ENCODE measurements at places on chromosomes 3 and 15.

- DNase-seq: no peak
Measured at GRCh38 chr3:128549283-128550112, 56.5 kb upstream of the GATA2 start.

GRCh38 chr3:19070325-19070724 is 78.0 kb upstream of the KCNH8 start:
- DNase-seq: no peak

DNA sequence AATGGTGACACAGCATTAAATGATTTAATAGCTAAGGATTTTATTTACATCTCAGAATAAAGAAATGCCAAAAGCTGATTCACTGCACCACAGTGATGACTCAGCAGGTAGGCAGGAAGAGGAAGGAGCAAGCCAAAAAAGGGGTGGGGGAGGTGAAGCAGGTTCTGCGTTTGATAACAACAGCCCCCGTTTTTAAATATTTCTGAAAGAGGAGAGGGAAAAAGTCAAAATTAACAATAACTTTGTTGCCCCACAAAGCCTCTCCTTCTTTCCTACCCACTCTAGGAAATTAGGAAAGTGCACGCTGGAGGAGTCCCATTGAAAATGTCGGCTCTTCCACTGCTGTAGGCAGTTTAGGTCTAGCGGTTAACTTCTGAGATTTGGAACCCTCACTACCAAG is 9.9 kb upstream of the CCDC54 start:
- DNase-seq: peak; percentile 12

DNA sequence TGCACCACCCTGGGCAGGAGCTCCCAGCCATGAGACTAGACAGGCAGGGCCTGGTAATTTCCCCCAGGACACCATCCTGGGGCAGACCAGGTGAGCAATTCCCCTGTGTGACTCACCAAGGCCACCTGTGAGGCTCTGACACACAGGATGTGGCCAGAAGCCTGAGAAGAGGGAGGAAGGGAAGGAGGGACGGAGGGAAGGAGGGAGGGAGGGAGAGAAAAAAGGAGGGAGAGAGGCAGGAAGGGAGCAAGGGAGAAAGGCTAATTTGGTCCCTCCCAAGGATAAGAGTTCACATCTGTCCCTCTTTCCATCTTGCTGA is 25.9 kb downstream of the WNT7A start:
- no peak for DNase-seq

- no peak for DNase-seq
Measured at GRCh38 chr3:163327086-163327485, 1751.2 kb downstream of the SI start.

DNA sequence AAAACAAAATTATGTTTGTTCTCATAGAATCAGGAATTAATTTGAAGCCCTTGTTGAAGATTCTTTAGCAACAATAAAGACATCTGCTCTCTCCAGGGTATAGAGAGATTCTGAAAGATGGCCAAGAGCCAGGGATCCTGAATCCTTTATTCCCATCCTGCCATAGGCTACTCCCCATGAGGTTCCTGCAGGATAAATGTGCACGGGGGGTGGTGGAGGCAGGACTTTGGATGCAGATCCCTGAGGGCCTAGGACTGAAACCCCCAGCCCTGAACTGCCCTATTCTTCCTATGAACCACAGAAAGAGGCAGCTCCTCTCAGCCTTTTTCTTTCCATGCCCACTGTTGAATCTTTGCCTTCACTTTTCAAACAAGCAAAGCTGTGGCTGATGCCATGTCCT is 17.1 kb downstream of the TMEM108 start:
- DNase-seq: no peak

DNA sequence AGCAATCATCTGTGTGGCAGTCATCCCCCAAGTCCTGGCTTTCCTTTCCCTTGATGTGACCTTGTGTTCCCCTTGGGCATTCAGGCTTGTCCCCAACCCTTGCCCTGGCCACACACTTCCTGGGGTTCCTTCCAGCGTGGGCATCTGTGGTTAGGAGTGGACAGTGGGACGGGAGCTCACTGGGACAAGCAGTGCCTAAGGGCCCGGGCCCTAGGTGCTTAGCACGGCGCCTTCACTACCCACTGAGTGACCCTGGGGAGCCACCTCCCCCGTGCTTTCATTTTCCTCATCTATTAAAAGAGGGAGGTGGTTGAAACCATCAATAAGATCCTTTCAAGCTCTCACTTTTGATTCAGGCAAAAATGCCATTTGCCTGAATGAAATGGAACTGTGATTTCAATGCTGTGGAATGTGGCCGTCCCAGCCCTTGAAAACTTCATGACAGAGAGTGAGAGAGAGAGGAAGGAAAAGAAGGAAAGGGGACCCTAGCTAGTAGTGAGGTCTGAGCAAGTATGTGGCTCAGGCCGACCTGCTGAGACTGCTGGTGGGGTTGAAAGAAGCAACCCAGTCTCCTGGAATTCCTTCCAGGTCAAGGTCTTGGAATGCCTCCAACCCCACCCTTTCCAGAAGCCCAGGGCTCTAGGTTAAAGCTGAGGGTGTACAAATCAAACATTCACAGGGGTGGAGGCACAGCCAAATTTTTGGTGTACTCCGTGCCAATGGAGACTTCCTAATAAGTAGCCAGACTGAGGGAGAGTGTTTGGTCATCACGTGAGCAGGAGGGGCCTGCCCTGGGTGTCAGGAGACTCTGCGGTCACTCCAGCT is 302.9 kb downstream of the TLE3 start:
- DNase-seq: peak; percentile 12

DNA sequence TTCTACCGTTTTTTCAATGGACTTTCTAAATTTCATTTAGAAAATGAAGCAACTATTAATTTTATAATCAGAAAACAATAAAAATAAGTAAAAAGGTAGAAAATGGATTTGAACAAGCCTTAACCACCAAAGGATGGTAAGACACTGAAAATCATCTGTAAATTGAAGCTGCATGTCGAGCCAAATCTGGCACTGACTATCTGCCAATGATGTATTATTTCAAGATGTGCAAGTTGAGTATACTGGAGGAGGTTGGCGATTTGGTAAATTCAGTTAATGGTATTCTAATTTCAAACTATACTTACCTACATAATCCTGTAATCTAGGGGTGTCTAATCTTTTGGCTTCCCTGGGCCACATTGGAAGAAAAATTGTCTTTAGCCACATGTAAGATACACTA is 93.5 kb downstream of the FMN1 start:
- DNase-seq: no peak

- DNase-seq: no peak
Measured at GRCh38 chr15:60854858-60855564, 374.1 kb downstream of the RORA start.

GRCh38 chr15:65292938-65293518 is 2.8 kb upstream of the RNU5A-1 start:
- DNase-seq: no peak

DNA sequence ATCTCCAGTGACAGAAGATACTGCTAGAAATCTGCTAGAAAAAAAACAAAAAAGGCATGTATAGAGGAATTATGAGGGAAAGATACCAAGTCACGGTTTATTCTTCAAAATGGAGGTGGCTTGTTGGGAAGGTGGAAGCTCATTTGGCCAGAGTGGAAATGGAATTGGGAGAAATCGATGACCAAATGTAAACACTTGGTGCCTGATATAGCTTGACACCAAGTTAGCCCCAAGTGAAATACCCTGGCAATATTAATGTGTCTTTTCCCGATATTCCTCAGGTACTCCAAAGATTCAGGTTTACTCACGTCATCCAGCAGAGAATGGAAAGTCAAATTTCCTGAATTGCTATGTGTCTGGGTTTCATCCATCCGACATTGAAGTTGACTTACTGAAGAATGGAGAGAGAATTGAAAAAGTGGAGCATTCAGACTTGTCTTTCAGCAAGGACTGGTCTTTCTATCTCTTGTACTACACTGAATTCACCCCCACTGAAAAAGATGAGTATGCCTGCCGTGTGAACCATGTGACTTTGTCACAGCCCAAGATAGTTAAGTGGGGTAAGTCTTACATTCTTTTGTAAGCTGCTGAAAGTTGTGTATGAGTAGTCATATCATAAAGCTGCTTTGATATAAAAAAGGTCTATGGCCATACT is 4.0 kb downstream of the B2M start:
- DNase-seq: no peak

DNA sequence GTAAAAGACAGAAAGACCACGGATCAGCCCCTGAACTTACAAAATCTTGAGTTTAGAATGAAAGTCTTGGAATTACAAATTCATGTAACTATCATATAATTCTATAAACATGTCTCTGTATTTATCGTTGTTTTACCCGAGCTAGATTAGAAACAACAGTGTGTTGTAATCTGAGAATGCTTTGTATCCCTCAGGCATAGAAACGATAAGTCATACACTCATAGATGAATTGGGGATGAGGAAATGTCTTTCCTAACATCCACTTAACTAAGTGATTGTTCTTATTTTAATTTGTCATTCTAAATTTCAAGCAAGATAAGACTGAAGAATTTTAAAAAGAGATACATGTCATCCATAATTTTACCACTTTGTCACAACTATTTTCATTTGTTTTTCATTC is 165.3 kb downstream of the RYR3 start:
- no peak for DNase-seq

DNA sequence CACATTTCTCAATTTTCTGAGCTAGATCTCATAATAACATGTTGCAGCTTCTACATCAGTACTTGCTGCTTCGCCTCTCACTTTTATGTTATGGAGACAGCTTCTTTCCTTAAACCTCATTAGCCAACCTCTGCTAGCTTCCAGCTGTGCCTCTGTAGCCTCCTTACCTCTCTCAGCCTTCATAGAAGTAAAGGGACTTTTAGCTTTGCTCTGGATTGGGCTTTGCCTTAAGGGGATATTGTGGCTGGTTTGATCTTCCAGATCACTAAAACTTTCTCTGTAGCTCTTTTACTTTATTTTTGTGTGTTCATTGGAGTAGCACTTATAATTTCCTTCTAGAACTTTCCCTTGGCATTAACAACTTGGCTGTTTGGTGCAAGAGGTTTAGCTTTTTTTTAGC is 150.1 kb downstream of the ATG7 start:
- no peak for DNase-seq

DNA sequence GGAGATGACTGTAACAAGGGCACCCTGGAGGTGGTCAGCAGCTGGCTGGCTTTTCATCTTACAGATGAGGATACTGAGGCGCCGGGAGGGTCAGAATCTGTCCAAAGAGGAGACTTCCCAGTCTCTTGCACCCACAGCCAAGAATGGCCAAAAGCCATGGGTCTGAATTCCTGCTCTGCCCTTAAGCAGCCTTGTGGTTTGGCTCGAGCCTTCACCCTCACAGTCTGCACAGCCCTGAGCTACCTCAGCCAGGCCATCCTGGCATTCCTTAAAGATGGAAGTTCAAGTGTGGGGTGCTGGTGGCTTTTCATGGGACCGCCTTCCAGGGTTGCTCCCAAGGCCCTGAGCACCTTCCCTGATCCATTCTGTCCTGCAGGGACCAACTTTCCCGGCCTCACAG is 59.2 kb downstream of the CACNA2D2 start:
- DNase-seq: no peak

DNA sequence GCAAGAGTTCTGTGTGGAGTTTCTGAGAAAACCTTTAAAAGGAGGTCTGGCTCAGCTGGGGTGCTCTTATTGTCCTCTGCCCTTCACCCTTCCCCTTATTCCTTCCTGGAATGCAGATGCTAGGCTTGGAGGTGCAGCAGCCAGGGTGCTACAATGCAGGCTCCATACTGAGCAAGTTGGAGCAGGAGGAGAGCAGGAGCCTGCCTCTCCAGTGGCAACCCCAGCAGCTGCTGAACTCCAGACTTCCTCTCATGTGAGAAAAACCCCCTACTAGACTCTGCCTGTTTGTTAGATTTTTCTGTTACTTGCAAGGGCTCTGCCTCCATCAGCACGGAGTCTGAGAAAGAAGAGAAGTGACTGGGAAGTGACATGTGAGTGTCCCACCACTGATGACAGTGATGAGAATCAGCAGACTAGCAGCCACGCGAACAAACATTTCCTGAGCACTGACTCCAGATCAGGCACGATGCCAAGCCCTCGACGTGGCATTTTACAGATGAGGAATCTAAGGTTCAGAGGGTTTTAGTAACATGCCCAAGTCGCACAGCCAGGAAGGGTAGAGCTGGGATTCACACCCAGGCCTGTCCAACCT is 16.1 kb upstream of the RARRES1 start:
- DNase-seq: no peak

- no peak for DNase-seq
Measured at GRCh38 chr3:105465251-105465853, 98.6 kb downstream of the ALCAM start.

DNA sequence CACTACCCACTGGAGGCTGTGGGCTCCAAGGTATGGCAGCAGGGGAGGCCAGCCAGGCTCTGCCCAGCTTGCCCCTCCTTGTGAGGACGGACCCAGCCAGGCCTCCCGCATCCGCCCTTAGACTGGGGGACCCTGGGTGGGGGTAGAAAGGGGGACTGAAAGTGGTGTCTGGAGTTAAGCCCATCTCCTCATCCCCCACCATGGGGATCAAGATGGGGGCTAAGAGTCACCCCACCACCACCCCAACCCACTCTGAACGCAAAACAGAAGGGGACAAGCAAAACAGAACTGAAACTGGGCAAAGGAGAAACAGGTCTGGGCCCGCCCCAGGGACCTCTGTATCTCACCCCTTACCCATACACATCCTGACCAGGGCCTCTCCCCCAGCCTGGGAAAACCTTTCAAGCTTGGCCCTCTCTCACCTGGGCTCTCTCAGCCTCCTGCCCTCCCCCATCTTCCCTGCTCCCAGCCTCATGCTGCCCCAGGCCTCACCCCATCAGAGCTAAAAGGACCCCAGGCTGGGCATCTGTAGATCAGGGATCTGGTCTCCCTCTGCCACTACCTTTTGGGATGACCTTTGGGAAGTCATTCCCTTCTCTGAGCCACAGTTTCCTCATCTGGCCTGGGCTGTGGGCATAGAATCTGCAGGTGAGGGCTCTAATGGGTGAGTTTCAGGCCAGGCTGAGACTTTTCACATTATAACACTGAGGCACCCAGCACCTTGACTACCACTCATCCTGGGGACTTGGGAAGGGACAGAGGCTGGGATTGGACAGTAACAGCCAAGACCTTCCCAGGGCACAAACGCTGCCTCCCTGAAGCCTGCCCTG is 30.0 kb upstream of the CYP11A1 start:
- no peak for DNase-seq

DNA sequence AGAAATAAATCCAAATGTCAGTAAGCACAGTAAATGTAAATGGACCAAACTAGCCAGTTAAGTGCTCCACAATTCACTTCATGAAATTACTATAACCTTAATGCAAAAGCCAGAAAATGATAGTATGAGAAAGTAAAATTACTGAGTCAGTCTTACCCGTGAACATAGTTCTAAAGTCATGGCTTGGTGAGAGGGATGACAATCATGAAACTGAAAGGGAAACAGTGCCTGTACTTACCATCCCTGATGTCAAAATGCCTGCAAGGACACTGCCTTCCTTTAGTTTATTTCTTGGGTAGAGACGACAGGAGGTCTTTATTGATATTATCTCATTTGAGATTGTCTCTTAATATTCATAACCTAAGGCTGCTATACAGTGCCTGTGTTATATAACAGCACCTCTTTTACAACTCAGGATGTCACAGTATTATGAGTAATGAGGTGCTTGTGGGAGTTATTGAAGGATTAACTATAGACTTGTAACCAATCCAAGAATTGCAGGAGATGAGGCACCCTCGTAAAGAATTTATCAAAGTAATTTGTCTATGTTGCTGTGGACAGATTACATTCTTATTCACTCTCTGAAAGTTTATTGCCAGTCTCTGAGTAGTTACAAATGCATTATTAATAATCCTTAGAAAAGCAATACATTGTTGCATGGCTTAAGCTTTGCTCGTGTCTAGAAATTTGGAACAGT is 142.9 kb upstream of the BFSP2 start:
- no peak for DNase-seq

All from amniotic stem cell (primary cell).